Naive B cell (primary cell): ENCODE measurements at places on chromosomes 1 and 21.
A peak's percentile ranks its signal among the peaks of the same experiment; 100 is the strongest.

DNA sequence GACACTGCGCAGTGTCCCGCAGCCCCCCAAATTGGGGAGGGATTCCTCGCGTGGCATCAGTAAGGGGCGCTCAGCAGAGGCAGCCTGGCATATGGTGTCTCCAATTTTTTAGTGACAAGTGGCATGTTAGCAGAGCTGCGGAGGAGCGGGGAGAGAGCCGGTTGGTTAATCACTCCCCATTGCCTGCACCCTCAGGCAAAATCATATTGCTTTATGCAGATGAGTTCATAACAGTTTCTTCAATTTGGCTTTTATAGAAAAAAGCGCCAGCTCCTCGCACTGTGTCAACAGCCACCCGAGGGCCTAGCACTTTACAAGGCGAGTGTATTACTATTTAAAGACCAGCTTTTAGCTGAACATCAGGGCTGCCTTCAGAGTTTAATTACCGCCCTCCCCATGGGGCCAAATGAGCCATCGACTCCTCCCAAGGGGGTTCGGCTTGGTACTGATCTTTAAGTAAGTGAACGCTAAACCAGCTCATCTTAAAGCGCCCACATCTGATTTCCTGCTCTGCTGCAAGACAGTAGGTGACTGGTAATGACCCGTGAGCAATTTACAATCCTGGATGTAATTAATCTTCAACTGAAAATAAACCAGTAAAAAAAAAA, 298.9 kb downstream of the DSCAM start:
- no peak for DNase-seq

GRCh38 chr21:46617267-46618051, 12.6 kb upstream of the S100B start:
- DNase-seq = no peak

DNA sequence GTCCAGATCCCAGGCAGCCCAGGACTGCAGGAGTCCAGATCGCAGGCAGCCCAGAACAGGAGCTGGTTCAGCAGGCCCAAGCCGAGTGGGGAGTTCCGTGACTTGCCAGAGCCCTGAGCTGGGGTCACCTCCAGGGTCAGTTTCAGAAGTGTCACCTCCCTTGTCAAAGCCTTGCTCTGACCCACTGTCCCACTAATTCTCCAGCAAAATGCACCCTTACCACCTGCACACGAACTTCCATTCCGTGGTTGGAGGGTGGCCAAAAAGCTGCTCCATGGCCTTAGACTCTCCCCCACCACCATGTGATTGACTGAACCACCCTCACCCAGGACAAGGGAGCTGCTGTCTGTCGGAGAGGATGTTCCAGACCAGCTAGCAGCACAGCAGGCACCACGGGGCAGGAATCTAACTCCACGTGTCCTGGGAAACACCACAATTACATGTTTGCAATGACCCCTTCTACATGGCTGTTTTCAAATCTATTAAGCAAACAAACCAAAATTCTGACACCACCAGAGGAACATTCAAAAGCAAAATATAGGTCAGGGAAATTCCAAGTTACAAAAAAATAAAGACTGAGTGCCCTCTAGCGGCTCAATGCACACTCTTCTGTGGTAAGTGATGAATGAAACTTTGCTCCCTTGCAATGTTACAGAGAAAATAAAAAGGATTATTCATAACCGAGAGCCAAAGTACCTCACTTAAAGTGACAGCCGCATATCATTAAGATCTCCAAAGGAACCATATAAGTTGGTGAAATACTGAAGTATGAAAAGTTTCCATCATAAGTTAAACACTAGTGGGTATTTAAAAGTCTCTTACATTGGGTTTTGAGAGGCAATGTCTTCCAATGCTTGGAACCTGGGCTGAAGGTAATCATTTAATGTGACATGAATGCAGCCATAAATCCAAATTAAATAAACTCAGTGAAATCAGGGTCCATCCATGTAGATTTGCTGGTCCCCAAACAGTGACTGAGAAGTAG, 76.3 kb downstream of the NPHP4 start:
- DNase-seq = peak; percentile 5

DNA sequence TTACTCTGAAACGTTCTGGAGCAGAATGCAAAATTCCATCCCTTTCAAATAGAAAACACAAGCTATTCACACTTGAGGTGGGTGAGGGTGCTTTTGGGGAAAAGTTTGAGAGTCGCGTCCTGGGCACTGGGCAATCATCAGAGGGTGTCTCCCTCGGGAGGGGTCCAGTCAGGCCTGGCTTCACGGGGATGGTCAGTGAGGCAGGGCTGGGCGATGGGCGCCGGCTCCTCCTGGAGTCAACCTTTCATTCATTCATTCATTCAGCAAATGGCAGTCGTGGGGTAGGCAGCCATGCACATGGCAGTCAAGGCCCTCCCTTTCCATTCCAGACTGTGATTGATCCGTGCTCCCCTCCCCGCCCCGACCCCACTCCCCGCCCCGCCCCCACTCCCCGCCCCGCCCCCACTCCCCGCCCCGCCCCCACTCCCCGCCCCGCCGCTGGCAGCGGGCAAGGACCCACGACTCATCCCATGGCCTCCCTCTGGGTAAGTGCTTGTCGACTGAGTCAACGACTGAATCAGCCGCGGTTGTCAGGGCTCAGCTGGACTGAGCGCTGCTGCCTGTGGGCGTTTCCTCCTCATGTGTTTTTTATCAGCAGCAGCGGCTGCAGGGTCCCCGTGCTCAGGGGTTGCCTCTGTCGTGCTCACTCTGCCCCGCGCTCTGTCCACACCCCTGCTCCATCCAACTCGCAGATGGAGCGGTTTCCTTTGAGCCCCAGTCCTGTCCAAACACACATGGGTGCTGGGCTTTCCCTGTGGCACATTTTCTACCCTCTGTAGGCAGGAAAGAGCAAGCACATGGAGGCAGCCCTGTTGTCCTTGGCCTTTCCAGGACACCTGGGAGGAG, 12.5 kb upstream of the SPSB1 start:
- no peak for DNase-seq

GRCh38 chr1:107570768-107571167, 394.2 kb downstream of the VAV3 start:
- DNase-seq = no peak

- DNase-seq = no peak
Measured at GRCh38 chr1:171494076-171494475, 8.7 kb downstream of the PRRC2C start.

- DNase-seq = peak; percentile 59
Measured at GRCh38 chr1:84995484-84996334, 1.2 kb downstream of the MCOLN2 start.

GRCh38 chr1:71049951-71050598, 2.5 kb upstream of the PTGER3 start:
- DNase-seq = peak; percentile 33

DNA sequence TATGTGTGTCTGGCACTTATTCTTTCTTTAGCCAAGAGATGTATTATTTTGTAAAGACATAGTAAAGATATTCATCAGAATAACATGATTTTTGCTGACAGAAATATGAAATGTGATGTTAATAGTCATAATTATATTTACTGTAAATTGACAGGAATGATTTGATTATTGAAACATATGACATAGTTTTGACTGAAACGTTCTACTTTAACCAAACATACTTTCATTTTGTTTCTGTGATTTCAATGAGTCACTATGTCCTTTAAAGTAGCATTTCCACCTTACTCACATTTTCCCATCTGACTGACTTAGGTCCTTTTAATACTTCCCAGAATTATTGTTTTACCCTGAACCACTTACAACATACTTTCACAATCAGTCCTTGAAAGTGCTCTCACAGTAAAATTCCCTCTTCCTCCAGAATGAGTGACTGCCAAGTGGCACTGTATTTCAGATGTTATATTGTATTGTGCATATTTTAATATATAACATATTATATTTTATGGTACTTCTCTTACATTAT, 437.9 kb downstream of the NCAM2 start:
- no peak for DNase-seq

- DNase-seq = no peak
Measured at GRCh38 chr1:51433269-51433971, 85.6 kb downstream of the EPS15 start.

- DNase-seq = no peak
Measured at GRCh38 chr1:34625521-34626015, 129.3 kb upstream of the GJB5 start.
